ENCODE measurements at places on chromosomes 6 and 20.

DNA sequence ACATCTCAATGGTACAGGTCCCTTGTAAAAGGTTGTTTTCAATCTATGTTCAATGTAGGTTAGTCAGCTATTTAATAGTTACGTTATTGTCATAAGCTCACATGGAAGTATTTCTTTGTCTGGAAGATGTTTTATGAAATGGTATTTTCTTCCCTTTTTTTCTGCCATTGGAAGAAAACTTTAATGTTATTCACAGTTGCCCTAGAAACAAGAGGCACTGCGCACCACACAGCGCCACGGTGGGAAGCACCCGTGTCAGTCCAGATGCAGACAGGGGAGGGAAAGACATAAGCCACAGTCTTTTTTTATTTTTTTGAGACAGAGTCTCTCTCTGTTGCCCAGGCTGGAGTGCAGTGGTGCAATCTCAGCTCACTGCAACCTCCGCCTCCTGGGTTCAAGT is 82.1 kb downstream of the GCNT2 start:
- no peak for DNase-seq

DNA sequence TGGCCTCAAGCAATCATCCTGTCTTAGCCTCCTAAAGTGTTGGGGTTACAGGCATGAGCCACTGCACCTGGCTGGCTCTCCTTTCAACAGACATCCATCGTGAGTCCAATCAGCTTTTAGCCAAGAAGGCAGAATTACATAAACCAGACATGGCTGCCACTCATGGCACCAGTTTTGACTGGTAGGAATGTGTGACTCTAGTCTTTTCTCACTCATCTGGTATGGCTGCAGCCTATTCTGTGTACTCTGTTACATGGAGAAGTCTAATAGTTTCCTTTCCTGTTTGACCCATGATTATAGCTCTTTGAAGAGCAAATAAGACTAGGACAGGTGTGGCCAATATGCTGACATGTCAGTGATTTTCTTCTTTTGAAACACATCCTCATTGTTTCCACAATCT is 27.0 kb upstream of the RNF144B start:
- no peak for DNase-seq

DNA sequence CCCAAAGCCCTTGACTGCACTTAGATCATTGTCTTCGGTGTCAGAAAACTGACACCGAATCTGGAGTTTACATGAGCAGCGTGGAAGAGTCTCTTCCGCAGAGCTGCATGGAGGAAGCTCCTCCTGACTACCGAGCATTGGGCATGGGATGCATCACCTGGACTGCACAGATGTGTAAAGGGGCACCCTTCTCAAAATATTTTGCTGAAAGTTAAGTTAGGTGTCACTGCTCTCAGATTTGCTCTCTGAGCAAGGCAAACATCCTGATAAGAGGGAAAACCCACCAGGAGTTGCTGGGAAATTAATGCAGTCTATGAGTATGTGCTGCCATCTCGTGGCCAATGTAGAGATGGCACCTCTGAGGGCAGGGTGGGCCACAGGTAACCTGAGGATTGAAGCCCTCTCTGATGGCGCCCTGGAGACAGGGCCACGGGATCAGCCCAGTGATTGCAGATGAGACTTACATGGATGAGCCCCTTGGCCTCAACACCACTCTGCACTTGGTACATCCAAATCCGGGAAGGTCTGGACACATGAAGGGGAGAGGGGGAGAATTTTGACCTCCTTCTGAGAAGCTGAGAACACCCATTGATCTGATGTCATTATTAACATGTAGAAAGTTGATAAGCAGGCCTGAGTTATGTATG is 129.9 kb downstream of the LPA start:
- DNase-seq, result no peak

- DNase-seq, result no peak
Measured at GRCh38 chr20:23140991-23141390, 54.9 kb upstream of the CD93 start.

DNA sequence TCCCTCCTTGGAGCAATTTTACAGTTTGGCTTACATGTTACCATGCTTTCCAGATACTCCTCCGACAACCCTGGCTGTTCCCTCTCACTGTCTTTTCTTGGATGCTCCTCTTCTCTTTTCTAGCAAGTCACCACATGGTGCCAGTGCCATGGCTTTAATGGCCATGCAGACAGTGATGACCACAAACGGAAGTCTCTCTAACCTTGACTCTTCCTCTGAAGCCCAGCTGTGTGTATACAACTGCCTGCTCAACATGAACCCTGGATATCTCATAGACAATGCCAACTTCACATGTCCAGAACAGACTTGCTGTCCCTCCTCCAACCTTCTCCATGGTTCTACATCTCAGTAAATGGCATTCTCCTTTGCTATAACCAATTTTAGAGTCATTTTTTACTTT is 49.8 kb upstream of the NEDD9 start:
- no peak for DNase-seq

DNA sequence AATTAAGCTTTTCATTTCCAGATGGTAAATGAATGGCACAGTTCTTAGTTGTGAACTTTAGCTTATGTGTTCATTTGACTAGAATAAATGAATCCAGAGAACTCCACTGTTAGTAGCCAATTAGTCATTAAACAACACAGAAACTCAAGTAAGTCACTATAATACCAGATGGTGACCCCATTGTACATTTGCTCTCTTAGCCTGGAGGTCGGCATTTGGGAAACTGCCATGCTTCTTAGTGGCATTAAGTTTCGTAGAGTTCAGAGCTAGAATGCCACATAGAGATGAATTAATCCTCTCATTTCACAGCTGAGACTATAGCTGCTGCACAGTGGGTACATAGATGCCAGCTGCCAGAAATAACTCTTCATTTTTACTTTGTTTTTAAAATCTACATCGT is 10.8 kb upstream of the DTNBP1 start:
- DNase-seq, result no peak

DNA sequence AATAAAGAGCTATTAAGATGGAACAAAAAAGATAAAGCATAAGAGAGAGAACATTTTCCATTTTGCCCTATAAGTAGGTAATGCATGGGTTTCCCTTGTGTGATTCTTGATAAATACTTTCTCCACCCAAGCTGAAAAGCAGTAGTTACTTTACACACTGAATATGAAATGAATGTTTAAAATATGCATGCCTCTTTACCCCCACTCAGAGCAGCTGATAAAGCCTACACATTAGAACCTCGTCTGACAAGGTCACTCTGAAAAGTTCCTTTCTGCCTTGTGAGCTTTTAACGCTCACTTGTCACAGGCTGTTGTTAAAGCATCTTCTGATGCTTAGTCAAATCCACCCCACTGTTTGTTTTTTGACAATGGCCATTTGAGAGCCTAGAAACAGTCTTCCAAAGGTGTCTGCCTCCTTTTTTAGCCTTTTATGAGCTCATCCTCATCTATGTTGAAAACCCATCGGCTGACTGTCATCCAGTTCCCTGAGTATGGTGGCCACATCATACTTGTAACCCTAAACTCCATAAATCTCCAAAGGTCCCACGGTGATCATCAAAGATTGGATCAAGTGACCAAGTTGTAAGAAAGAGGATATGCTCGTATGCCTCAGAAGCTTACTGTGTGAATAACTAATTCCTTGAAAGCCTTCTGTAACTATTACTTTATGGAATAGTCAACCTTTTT is 102.8 kb downstream of the ATXN1 start:
- DNase-seq, result no peak

GRCh38 chr6:144576871-144577270 is 291.7 kb downstream of the UTRN start:
- no peak for DNase-seq

GRCh38 chr20:32285082-32285620 is 7.7 kb downstream of the KIF3B start:
- no peak for DNase-seq

DNA sequence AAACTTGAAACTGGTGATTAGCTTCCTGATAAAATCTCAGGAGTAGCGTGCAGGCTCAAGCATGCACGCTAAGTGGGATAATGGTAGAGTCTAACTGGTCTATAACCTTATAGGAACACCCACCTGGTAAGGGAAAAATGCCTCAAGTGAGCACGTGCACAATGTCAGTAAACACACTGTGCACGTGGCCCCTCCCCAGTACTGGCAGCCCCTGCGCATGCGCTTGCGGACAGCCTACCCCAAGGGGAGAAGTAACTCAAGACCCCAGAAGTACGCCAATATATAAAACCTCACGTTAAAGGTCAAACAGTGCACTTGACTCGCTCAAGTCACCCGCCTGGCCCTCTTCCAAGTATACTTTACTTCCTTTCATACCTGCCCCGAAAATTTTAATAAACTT is 23.1 kb upstream of the DOK5 start:
- no peak for DNase-seq

GRCh38 chr6:168826726-168827585 is 386.0 kb downstream of the SMOC2 start:
- no peak for DNase-seq

GRCh38 chr20:3251806-3252205 is 12.8 kb upstream of the SLC4A11 start:
- DNase-seq, result peak; percentile 77

DNA sequence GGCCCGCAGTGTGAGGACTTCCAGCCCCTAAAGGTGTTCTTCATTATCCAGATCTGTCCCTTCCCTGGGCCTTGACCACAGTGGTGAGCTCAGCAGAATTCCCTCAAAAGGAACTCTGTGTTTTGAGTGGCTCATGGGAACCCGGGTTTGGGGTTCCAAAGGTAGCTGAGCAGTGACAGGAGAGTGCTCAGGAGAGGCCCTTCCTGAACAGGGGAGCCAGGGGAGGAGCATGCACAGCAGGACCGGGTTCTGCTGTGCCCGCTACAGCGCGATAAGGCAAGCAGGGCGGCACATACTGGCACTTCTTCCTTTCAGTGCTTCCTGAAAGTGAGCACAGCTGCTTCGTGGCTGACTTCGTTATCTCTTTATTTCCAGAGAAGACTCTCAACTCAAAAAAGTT is 88.3 kb downstream of the SSR1 start:
- no peak for DNase-seq

GRCh38 chr20:37616110-37616425 is 77.8 kb upstream of the CTNNBL1 start:
- DNase-seq, result no peak

DNA sequence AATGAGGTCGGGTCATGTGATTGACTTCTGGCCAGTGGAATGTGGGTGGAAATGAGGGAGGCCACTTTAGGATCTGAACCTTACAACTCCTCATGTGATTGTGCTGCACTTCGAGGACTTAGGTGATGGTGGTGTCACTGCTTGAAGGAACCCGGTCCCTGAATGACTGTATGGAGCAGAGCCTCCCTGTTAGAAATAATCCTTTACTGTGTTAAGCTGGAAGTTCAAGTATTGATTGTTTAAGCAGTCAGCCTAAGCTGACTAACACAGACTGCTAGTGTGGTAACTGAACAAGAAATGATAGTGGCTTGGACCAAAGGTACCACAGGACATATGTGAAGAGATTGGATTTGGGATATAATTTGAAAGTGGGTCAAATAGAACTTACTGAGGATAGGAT is 138.0 kb downstream of the OPN5 start:
- no peak for DNase-seq

- DNase-seq, result no peak
Measured at GRCh38 chr6:40460380-40460779, 126.8 kb downstream of the LRFN2 start.

- no peak for DNase-seq
Measured at GRCh38 chr6:132344811-132345210, 56.5 kb downstream of the MOXD1 start.

DNA sequence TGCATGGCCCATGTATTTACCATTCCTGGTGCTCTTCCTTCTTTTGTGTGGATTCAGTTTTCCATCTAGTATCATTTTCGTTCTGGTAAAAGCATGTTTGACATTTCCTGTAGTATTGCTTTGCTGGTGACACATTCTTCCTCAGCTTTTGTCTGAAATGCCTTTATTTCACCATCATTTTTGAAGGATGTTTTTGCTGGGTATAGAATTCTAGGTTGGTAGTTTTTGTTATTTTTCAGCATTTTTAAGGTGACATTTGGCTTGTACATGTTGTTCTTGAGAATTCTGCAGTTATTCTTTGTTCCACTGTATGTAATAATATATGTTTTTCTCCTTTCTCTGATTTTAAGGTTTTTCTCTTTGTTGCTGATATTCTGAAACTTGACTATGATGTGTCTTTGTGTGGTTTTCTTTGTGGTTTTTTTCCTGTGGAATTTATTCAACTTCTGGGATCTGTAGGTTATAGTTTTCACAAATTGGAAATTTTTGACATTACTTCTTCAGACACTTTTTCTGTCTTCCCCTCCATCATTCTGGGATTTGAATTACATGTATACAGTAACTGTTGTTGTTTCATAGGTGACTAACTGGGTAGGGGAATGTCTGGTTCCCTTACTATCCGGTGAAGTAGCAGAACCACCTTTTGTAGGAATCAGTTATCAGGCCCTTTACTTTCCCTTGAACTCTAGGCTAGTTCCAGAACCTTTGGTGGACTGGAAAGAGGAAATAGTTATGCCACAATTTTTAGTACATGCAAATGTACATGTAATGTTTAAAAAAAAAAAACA is 30.2 kb downstream of the SNX9 start:
- no peak for DNase-seq
